ENCODE measurements at places on chromosomes 2 and 18.

GRCh38 chr2:46697830-46698323 lies 217.7 kb downstream of the MCFD2 start:
- H3K4me3 ChIP-seq: peak overlapping the region; percentile 96
- H3K4me1 ChIP-seq: peaks cover 34% of the 10 kb centered on the region

- no peaks in the 10 kb centered on the region for H3K27me3 ChIP-seq
- DNase-seq: no peak
- no peaks in the 10 kb centered on the region for H3K36me3 ChIP-seq
- H3K4me3 ChIP-seq: no peak overlapping the region
Measured at GRCh38 chr2:162712598-162712997, 126.0 kb downstream of the KCNH7 start.

- H3K4me3 ChIP-seq: no peak within 1 kb of the TSS
- peak within 1 kb of the TSS; percentile 73 for H3K27ac ChIP-seq
- peaks cover 66% of the 10 kb centered on the region for H3K27me3 ChIP-seq
- peaks cover 5% of the 10 kb centered on the region for H3K36me3 ChIP-seq
Measured at GRCh38 chr2:236168110-236169080, at the start of gene GBX2. TSS of gene GBX2 (minus strand) at chr2:236168386. CDS start at chr2:236167971, 415 bp downstream.

GRCh38 chr18:55634545-55634944 lies 46.6 kb upstream of the TCF4 start:
- no peaks in the 10 kb centered on the region for H3K27me3 ChIP-seq
- no peak overlapping the region for H3K27ac ChIP-seq
- no peak overlapping the region for H3K4me3 ChIP-seq
- no peaks in the 10 kb centered on the region for H3K4me1 ChIP-seq
- H3K36me3 ChIP-seq: no peaks in the 10 kb centered on the region

- no peak for DNase-seq
- no peaks in the 10 kb centered on the region for H3K4me1 ChIP-seq
- H3K27me3 ChIP-seq: no peaks in the 10 kb centered on the region
Measured at GRCh38 chr2:54387059-54387991, 68.8 kb upstream of the SPTBN1 start.

GRCh38 chr2:145116834-145117725 lies 597.2 kb upstream of the ZEB2 start:
- peaks cover 3% of the 10 kb centered on the region for H3K27me3 ChIP-seq
- H3K4me1 ChIP-seq: no peaks in the 10 kb centered on the region
- no peak for DNase-seq
- no peak overlapping the region for H3K4me3 ChIP-seq
- no peaks in the 10 kb centered on the region for H3K36me3 ChIP-seq

DNA sequence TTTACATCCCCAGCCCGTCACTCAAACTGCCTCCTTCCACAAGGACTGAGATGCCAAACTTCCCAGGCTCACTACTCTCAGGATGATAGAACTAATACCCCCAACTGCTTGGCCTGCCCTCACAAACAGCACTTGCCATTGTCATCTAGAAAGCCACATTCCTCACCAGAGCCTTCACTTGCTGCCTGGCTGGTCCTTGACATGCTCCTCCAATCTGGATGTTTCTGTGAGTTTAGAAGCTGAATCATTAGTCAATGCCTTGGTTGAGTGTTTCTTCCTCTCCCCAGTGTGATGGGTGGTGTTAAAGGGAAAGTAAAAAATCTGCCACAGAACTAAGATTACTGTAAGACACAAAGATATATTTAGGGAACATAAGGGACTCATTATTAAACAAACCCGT lies 52.5 kb downstream of the MARCHF4 start:
- H3K4me3 ChIP-seq: no peak overlapping the region
- H3K27me3 ChIP-seq: peaks cover 8% of the 10 kb centered on the region
- no peaks in the 10 kb centered on the region for H3K36me3 ChIP-seq
- no peaks in the 10 kb centered on the region for H3K4me1 ChIP-seq
- H3K27ac ChIP-seq: no peak overlapping the region
- no peak for DNase-seq

DNA sequence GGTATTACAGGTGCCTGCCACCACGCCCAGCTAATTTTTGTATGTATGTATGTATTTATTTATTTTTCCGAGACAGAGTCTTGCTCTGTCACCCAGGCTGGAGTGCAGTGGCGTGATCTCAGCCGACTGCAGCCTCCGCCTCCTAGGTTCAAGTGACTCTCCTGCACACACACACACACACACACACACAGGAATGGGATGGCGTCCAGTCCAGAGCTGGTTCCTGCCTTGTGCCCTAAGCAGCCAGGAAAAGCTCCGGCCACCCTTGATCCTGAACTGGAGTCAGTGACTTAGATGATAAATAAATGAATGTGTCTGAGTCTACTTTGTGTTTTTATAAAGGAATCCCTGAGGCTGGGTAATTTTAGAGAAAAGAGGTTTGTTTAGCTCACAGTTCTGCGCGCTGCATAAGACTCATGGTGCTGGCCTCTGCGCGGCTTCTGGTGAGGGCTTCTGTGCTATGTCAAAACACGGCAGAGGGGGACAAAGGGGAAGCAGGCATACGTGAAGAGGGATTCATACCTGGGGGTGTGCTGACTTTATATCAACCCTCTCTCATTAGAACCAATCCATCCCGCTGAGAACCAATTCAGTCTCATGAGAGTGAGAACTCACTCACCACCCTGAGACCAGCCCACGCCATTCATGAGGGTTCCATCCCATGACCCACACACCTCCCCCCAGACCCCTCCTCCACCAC lies 59.7 kb upstream of the PHLPP1 start:
- H3K4me1 ChIP-seq: no peaks in the 10 kb centered on the region
- no peak for DNase-seq
- H3K4me3 ChIP-seq: no peak overlapping the region
- H3K36me3 ChIP-seq: peaks cover 2% of the 10 kb centered on the region
- no peak overlapping the region for H3K27ac ChIP-seq

GRCh38 chr2:172430027-172430426 lies 2.6 kb downstream of the ITGA6 start:
- no peak for DNase-seq
- peaks cover 27% of the 10 kb centered on the region for H3K4me1 ChIP-seq
- H3K27me3 ChIP-seq: peaks cover 63% of the 10 kb centered on the region
- no peak overlapping the region for H3K4me3 ChIP-seq

- no peak for DNase-seq
- no peaks in the 10 kb centered on the region for H3K4me1 ChIP-seq
- H3K27me3 ChIP-seq: no peaks in the 10 kb centered on the region
- peaks cover 16% of the 10 kb centered on the region for H3K36me3 ChIP-seq
- H3K4me3 ChIP-seq: no peak overlapping the region
- H3K27ac ChIP-seq: no peak overlapping the region
Measured at GRCh38 chr2:36569267-36569856, 28.6 kb downstream of the FEZ2 start.

- no peaks in the 10 kb centered on the region for H3K36me3 ChIP-seq
- H3K4me1 ChIP-seq: no peaks in the 10 kb centered on the region
- H3K4me3 ChIP-seq: no peak overlapping the region
- no peak for DNase-seq
- H3K27me3 ChIP-seq: no peaks in the 10 kb centered on the region
Measured at GRCh38 chr18:31513189-31513935, 15.4 kb downstream of the DSG2 start.

- peak; percentile 87 for DNase-seq
- peak overlapping the region; percentile 98 for H3K27ac ChIP-seq
- no peaks in the 10 kb centered on the region for H3K27me3 ChIP-seq
- H3K4me1 ChIP-seq: peaks cover 66% of the 10 kb centered on the region
- peaks cover 29% of the 10 kb centered on the region for H3K36me3 ChIP-seq
- H3K4me3 ChIP-seq: peak overlapping the region; percentile 82
Measured at GRCh38 chr2:7430869-7431641, 513.8 kb downstream of the RNF144A start.

DNA sequence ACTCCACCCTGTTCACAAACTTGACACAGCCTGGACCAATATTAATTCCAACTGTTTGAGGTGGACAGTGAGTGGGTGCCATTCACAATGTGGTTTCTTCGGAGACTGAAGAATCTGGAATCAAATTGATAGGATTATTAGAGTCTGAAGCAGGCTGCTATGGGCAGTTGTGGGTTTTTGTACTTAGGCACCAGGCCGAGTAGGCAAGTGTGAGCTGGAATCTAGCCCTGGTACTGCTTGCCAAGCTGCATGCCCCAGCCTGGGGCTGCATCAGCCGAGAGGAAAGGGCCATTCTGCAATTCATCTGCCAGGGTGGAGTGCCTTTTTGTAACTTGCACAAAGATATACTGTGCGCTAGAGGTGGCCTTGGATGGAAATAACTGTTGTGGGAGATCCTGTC lies 654.7 kb upstream of the FANCL start:
- H3K27me3 ChIP-seq: no peaks in the 10 kb centered on the region
- DNase-seq: no peak
- H3K27ac ChIP-seq: no peak overlapping the region
- no peak overlapping the region for H3K4me3 ChIP-seq
- no peaks in the 10 kb centered on the region for H3K36me3 ChIP-seq

DNA sequence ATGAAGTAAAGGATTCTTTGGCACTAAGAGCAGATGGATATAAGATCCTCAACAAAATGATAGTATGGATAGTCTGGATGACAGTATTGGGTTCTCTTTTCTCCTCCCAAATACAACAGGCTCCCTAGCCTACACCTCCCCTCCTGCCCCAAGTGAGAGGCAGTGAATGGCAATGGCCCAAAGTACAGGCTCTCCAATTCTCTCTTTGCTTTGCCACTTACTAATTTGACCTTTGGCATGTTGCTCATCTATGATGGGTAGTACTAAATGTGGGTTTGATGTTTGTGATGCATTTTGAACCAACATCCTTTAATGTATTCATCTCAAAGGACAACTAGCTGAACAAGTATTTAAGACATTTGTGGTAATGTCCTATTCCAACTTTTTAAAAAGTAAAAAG lies 65.9 kb downstream of the EIF5B start:
- H3K27me3 ChIP-seq: no peaks in the 10 kb centered on the region
- DNase-seq: no peak
- H3K27ac ChIP-seq: peak overlapping the region; percentile 13
- peaks cover 7% of the 10 kb centered on the region for H3K4me1 ChIP-seq
- H3K36me3 ChIP-seq: peaks cover 55% of the 10 kb centered on the region
- H3K4me3 ChIP-seq: no peak overlapping the region

DNA sequence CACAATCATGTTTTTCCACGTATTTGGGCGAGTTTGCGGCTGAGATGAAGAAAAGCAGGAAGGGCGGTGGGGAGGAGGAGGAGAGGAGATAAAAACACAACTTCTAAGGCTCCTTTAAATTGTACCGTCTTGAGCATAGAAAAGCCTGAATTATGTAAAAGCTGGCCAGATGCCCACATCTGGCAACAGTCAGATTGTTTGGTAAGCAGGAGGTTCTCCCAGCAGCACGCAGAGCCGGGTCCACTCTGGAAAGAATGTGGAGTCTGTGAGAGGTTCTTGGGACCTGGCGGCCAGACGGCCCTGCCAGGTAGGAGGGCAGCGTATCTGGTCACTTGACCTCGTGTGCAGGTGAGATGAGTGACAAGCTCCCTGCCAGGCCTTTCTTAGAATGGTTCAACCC lies 215.3 kb upstream of the APCDD1 start:
- no peaks in the 10 kb centered on the region for H3K4me1 ChIP-seq
- no peak overlapping the region for H3K27ac ChIP-seq
- no peak for DNase-seq
- no peak overlapping the region for H3K4me3 ChIP-seq

- no peak for DNase-seq
- H3K4me1 ChIP-seq: no peaks in the 10 kb centered on the region
- no peaks in the 10 kb centered on the region for H3K27me3 ChIP-seq
- no peaks in the 10 kb centered on the region for H3K36me3 ChIP-seq
- no peak overlapping the region for H3K27ac ChIP-seq
- H3K4me3 ChIP-seq: no peak overlapping the region
Measured at GRCh38 chr2:133497270-133497893, 70.9 kb downstream of the NCKAP5 start.

GRCh38 chr2:119719261-119719627 lies 40.2 kb downstream of the TMEM177 start:
- no peaks in the 10 kb centered on the region for H3K36me3 ChIP-seq
- H3K4me3 ChIP-seq: no peak overlapping the region
- no peak overlapping the region for H3K27ac ChIP-seq
- H3K27me3 ChIP-seq: peaks cover 3% of the 10 kb centered on the region
- no peak for DNase-seq

- DNase-seq: no peak
- no peaks in the 10 kb centered on the region for H3K27me3 ChIP-seq
- no peaks in the 10 kb centered on the region for H3K4me1 ChIP-seq
- no peak overlapping the region for H3K27ac ChIP-seq
- no peak overlapping the region for H3K4me3 ChIP-seq
- H3K36me3 ChIP-seq: no peaks in the 10 kb centered on the region
Measured at GRCh38 chr2:126241001-126241400, 415.0 kb upstream of the GYPC start.

- no peak for DNase-seq
- H3K4me1 ChIP-seq: no peaks in the 10 kb centered on the region
- H3K4me3 ChIP-seq: no peak overlapping the region
- H3K36me3 ChIP-seq: no peaks in the 10 kb centered on the region
- no peak overlapping the region for H3K27ac ChIP-seq
Measured at GRCh38 chr2:212426637-212427412, 111.8 kb downstream of the ERBB4 start.

GRCh38 chr2:140695155-140695554 lies 1435.7 kb downstream of the LRP1B start:
- no peaks in the 10 kb centered on the region for H3K27me3 ChIP-seq
- H3K4me1 ChIP-seq: no peaks in the 10 kb centered on the region
- no peaks in the 10 kb centered on the region for H3K36me3 ChIP-seq
- no peak overlapping the region for H3K4me3 ChIP-seq

DNA sequence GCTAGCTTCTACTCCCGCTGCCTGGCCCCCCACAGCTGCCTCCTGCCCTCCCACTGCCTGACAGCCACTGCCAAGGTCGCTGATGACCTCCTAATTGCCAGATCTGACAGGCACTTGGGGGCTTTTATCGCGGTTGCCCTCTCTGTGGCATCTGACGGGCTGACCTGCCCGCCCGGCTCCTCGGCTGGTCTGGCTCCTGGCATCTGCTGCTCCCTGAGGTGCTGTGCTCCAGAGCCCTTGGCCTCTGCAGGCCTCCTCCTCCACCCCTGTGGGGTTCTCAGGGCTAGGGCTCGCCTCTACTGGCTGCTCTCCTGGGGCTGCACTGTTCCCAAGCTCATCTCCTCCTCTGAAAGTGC lies 43.1 kb downstream of the INHBB start:
- DNase-seq: no peak
- H3K27me3 ChIP-seq: no peaks in the 10 kb centered on the region
- H3K27ac ChIP-seq: no peak overlapping the region
- H3K36me3 ChIP-seq: no peaks in the 10 kb centered on the region
- H3K4me3 ChIP-seq: no peak overlapping the region
- peaks cover 2% of the 10 kb centered on the region for H3K4me1 ChIP-seq

GRCh38 chr2:157262248-157262647 lies 4.7 kb downstream of the GALNT5 start:
- H3K36me3 ChIP-seq: peaks cover 2% of the 10 kb centered on the region
- H3K4me3 ChIP-seq: no peak overlapping the region
- no peak overlapping the region for H3K27ac ChIP-seq

DNA sequence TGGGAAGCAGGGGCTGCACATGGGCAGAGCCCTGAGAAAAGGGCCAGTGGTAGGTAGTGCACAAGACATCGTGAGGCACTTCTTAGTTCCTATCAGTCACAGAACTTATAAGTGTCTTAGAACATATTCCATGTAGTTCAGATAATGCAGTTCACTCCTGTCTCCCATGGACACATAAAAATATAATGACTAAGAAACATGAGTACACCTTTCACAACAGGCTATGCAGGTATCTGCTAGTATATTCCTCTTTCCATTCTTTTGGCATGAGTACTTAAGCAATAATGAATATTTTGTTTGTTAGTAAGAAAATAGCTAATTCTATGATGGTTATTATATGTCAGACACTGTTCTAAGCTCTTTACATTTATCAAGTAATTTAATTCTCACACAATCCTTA lies 808.4 kb downstream of the BCL11A start:
- H3K27me3 ChIP-seq: no peaks in the 10 kb centered on the region
- H3K4me1 ChIP-seq: no peaks in the 10 kb centered on the region
- no peak overlapping the region for H3K27ac ChIP-seq

- no peak for DNase-seq
- no peak overlapping the region for H3K27ac ChIP-seq
- H3K4me3 ChIP-seq: no peak overlapping the region
- H3K36me3 ChIP-seq: no peaks in the 10 kb centered on the region
- H3K27me3 ChIP-seq: no peaks in the 10 kb centered on the region
Measured at GRCh38 chr2:6159606-6160005, 467.4 kb downstream of the SOX11 start.
